ENCODE measurements at places on chromosomes 4 and X. TPM values are rescaled to one million over a fixed set of nuclear protein-coding genes. Genes with fewer than 3 reads are reported as not detected.

TCEAL7 gene
- not detected for total RNA-seq

LETM1 gene
- 67.6 TPM for total RNA-seq

H2AZ1 gene
- total RNA-seq = 450 TPM

TMEM156 gene
- 5.8 TPM for total RNA-seq

SLC34A2 gene
- 0.77 TPM for total RNA-seq

S100P gene
- total RNA-seq = 2.3 TPM

IL2RG gene
- total RNA-seq = 0.28 TPM

GPR82 gene
- total RNA-seq = not detected

CDS1 gene
- total RNA-seq = 16.1 TPM

DNA sequence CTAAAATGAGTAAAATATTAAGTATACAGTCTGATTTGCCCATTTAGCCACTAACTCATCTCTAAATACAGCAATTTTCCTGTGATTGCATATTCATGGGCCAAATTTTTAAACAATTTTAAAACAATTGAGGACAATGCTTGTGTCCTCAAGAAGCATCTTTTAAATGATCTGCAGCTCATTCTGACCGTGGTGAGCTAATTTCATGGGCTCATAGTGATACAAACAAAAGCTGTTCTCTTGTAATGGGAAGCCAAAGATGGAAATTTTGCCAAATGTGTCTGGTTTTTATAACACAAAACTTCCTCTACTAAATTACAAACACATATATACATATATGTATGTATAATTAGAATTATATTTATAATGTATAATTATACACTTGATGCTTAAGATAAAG lies 39.7 kb downstream of the HMGB2 start:
- H3K27ac ChIP-seq = no peak overlapping the region
- peaks cover 8% of the 10 kb centered on the region for H3K4me1 ChIP-seq
- no peaks in the 10 kb centered on the region for H3K27me3 ChIP-seq

DNA sequence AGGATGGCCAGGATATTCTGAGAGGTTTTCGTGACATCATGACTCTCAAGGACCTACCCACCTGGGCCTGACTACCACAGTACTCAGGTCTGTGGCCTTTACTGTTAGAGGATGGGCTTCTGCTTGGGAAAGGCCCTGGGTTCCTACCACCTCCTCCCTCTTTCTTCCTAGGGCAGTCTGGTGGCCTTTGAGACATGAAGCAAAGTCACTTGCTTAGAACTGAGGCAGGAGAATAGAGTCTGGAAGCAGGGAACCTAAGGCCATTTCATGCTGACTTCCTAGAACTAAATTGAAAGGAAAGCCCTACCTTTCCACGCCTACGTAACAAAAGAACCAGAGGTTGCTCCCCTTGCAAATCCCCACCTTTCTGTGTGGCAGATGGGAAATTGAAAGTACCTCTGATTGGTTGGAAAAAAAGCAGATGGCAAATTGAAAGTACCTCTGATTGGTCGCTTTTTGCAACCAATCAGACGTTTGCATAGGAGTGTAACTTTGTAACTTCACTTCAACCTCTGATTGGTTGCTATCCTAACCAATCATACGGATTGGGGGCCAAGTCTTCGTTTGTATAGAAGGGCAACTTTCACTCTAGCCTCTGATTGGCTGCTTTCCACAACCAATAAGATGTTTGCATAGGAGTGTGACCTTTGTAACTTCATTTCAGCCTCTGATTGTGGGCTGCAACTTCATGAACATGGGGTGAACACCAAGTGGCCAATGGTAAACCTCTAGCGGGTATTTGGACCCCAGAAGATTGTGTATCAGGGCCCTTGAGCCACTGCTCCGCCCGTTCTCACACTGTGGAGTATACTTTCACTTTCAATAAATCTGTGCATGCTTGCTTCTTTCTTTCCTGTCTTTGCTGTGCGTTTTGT lies 9.9 kb upstream of the AKAP14 start:
- peaks cover 10% of the 10 kb centered on the region for H3K4me1 ChIP-seq
- peak; percentile 81 for DNase-seq
- no peaks in the 10 kb centered on the region for H3K36me3 ChIP-seq
- H3K4me3 ChIP-seq = peak overlapping the region; percentile 41
- peak overlapping the region; percentile 87 for H3K27ac ChIP-seq

- no peaks in the 10 kb centered on the region for H3K4me1 ChIP-seq
- H3K4me3 ChIP-seq = no peak overlapping the region
- no peaks in the 10 kb centered on the region for H3K36me3 ChIP-seq
- DNase-seq = no peak
Observed at GRCh38 chr4:38791010-38791409, 8.2 kb upstream of the TLR10 start.

- no peaks in the 10 kb centered on the region for H3K36me3 ChIP-seq
- no peak overlapping the region for H3K27ac ChIP-seq
- H3K4me3 ChIP-seq = no peak overlapping the region
Observed at GRCh38 chr4:122508083-122508482, 51.6 kb upstream of the IL2 start.

DNA sequence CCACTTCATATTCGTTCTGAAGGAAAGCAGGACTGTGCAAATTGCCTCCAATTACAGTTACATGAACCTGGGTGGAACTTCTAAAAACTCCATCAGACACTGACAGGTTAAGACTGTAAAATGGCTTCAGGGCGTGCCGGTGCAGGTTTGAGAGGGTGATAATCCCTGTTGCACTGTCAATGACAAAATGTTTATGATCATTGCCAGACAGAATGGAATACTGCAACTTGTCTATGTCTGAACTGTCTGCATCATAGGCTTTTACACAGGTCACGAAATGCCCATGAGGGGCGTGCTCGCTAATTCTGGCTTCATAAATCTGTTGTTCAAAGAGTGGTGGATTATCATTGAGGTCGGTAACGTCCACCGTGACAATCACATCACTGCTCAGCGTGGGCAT lies 63.7 kb upstream of the MTNR1A start:
- H3K27ac ChIP-seq = no peak overlapping the region
- H3K4me1 ChIP-seq = peaks cover 6% of the 10 kb centered on the region
- H3K27me3 ChIP-seq = no peaks in the 10 kb centered on the region
- DNase-seq = no peak
- H3K36me3 ChIP-seq = peaks cover 49% of the 10 kb centered on the region

DNA sequence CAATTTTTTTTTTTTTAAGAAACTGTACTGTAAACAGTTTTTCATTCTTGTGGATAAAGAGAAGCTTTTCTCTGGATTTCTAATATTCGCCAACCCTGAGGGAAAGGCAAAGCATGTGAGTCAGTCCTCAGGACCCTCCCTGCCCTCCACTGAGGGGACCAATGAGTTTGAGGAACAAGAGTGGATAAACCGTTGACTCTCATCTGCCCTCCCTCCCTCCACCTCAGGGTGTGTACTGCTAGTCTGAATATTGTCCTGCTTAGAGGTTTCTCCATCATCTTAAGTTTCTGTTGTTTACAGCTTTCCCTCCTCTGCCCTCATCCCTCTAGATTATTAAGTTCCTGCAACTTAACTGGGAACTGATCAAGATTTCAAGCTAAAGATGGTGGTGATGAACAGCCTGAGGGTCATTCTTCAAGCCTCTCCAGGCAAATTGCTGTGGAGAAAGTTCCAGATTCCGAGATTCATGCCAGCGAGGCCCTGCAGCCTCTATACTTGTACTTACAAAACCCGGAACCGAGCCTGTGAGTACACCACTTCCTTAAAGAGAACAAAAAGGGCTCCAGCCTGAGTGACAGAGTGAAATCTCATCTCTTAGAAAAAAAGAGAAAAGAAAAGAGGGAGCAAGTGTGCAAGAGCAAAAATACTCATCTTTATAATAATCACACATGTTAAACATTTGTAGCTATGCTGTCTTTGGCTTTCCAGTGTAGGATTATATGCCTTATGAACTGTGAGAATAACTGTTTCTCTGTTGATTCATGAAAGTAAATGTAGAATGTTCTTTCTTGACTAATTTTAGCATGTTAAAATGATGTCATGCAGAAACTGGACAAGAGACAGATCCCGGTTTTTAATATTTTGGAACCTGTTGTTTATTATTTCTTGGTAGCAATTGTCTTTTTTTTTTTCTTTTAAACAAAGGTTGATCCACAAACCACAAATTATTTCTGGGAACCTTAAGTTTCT lies 11.9 kb downstream of the CA5B start:
- no peaks in the 10 kb centered on the region for H3K27me3 ChIP-seq
- H3K27ac ChIP-seq = peak overlapping the region; percentile 44

DNA sequence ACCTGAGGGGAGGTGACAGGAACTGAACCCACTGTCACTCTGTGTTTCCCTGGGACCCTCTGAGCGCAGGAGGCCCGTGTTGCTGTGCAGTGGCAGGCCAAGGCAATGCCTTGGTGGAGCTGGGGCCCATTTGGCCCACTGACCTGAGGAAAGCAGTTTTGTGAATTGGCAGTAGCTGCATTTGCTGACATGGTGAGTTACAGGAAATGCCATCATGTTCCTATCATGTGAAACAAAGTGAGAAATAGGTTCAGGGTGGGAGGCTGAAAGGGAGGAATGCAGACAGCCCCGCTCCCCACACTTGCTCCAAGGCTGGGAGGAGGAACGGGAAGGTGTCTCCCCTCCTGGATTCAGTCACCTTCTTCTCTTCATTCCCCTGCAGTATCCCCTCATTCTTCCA lies 146.1 kb downstream of the PTTG2 start:
- H3K27ac ChIP-seq = no peak overlapping the region
- no peaks in the 10 kb centered on the region for H3K27me3 ChIP-seq
- no peak overlapping the region for H3K4me3 ChIP-seq

DNA sequence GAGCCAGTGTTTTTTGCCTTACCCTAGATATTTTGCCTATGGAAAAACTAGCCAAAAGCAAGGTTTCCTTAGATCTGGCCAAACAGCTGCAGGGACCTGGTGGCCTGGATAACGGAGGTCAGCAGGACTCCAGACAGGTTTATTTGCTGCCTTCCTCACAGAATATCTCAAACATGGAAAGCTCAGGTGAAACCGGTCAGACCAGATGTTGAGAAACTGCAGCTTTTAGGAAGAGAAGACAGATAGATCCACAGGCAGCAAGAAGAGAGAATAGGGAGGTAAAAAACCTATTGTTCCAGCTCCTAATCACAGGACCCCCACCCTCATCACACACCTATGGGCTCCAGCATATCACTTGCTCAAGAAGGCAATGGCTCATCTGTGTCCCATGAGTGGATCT lies 16.2 kb downstream of the SLC16A2 start:
- no peaks in the 10 kb centered on the region for H3K27me3 ChIP-seq
- no peak for DNase-seq
- no peaks in the 10 kb centered on the region for H3K36me3 ChIP-seq

DNA sequence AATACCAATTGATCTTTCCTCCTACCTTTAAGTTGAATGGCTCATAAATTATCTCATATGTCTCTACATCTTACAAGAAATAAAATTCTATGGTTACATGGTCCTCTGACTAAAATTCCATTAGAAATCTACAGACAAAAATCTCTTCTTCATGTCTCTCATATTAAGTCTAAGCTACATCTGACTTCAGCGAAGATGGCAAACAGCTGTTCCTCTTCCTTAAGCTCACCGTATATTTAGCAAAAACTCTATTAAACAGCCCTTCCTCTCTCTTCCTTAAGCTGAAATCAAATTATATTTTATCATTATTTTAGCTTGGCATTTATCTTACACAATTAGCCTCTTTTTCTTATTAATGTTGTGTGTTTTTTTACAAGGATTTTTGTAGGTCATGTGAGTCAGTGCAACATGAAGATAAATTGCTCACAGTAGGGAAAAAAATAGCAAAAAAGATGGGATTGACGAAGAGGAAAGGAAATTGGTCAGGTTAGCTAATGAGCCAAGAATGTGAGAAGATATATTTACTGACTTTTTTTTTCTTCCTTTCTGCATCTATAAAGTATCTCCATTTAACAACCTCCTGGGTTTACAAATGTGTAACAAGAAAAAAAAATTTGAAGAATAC lies 2412.8 kb downstream of the ARAP2 start:
- H3K27ac ChIP-seq = no peak overlapping the region
- H3K4me3 ChIP-seq = no peak overlapping the region
- H3K36me3 ChIP-seq = no peaks in the 10 kb centered on the region
- H3K27me3 ChIP-seq = no peaks in the 10 kb centered on the region

GRCh38 chr4:76017056-76017686 lies 6.1 kb downstream of the CXCL10 start:
- H3K27ac ChIP-seq = no peak overlapping the region
- H3K4me1 ChIP-seq = no peaks in the 10 kb centered on the region
- H3K36me3 ChIP-seq = no peaks in the 10 kb centered on the region
- no peaks in the 10 kb centered on the region for H3K27me3 ChIP-seq
- no peak for DNase-seq
- H3K4me3 ChIP-seq = no peak overlapping the region

DNA sequence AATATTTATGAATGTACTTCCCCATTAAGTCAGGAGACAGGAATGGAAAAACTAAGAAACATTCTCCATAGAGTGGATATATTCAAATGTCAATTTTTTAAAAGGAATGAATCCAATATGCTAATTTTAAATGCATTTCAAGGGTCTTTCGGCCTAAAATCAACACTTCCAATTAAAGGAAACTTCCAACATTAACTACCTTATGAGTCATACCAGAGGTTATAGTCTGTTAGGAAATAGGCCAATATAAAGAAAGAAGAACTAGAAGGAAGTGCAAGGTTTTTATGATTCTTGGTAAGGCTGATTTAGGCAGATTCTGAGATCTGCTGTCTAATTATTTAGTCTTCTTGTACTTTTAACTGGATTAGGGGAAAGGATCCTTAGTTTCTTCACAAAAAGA lies 260.1 kb upstream of the EDNRA start:
- H3K4me3 ChIP-seq = no peak overlapping the region
- no peaks in the 10 kb centered on the region for H3K27me3 ChIP-seq
- no peaks in the 10 kb centered on the region for H3K36me3 ChIP-seq

GRCh38 chr4:158958489-158959270 lies 144.2 kb upstream of the RAPGEF2 start:
- H3K27ac ChIP-seq = no peak overlapping the region
- no peaks in the 10 kb centered on the region for H3K4me1 ChIP-seq
- no peak overlapping the region for H3K4me3 ChIP-seq
- no peak for DNase-seq
- H3K36me3 ChIP-seq = no peaks in the 10 kb centered on the region

- no peaks in the 10 kb centered on the region for H3K36me3 ChIP-seq
- no peak for DNase-seq
- H3K4me1 ChIP-seq = no peaks in the 10 kb centered on the region
- no peak overlapping the region for H3K4me3 ChIP-seq
Observed at GRCh38 chr4:93267747-93268146, 560.8 kb upstream of the ATOH1 start.

DNA sequence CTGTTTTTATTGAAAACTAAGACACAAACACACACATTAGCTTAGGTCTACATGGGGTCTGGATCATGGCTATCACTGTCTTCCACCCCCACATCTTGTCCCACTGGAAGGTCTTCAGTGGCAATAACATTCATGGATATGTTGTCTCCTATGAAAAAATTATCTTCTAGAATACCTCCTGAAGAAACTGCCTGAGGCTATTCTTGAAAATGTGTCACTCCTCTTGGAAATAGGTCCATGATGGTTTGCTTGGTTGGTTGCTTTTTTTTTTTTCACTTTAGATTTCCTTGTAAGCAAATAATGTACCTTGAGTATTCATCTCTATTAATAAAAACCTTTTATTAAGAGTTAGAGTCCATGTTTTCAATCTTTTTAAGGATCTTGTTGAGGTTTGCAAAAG lies 195.3 kb upstream of the PDE5A start:
- DNase-seq = no peak
- H3K27ac ChIP-seq = no peak overlapping the region
- no peak overlapping the region for H3K4me3 ChIP-seq
- H3K27me3 ChIP-seq = no peaks in the 10 kb centered on the region

- H3K4me3 ChIP-seq = no peak overlapping the region
- no peak overlapping the region for H3K27ac ChIP-seq
- no peaks in the 10 kb centered on the region for H3K4me1 ChIP-seq
- no peak for DNase-seq
Observed at GRCh38 chrX:140503714-140504351, 1.0 kb downstream of the SOX3 start.

Data from Panc1 (cell line).